ENCODE measurements at places on chromosomes 6 and 20.

GRCh38 chr20:21571841-21572690, 58.2 kb upstream of the NKX2-2 start:
- no peak for DNase-seq

DNA sequence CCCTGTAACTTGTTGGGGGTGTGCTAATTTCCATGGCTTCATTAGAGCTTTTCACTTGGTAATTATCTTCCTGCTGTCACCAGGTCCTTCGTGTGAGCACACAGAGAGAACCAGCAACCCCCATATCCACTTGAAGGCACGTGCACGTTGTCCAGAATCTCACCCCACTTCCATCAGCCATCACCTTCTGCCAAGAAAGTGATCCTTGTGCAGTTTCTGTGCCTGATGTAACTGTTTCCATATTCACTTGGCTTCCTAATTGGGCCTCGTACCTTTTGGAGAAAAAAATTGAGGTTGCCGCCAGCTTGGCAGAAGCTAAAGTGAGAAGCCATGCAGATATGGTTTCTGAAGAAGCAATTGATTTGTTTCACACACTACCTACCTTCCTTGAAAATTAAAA, 153.7 kb upstream of the TSHZ2 start:
- DNase-seq: no peak

GRCh38 chr6:2793534-2794151, 28.4 kb downstream of the WRNIP1 start:
- DNase-seq: no peak

- DNase-seq: no peak
Observed at GRCh38 chr20:46362921-46363867, 43.2 kb downstream of the ELMO2 start.

- no peak for DNase-seq
Observed at GRCh38 chr6:155894758-155895157, 439.1 kb upstream of the NOX3 start.

DNA sequence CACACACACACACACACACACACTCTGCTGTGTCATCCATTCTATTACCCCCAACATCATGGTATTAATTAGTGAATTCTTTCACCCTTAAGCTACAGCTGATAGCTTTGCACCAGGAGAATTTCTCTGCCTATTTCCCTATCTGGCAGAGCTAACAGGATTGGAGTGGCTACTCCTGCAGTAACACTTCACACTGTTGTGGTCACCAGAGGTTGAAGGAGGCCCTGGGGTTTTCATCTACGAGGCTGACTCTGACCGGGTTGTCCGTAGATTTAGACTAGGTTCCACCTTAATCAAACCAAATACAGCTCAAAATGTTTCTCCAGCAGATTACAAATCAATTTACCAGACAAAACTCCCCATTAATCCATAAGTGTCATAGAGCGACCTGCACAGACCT, 69.2 kb upstream of the RIPOR2 start:
- no peak for DNase-seq

DNA sequence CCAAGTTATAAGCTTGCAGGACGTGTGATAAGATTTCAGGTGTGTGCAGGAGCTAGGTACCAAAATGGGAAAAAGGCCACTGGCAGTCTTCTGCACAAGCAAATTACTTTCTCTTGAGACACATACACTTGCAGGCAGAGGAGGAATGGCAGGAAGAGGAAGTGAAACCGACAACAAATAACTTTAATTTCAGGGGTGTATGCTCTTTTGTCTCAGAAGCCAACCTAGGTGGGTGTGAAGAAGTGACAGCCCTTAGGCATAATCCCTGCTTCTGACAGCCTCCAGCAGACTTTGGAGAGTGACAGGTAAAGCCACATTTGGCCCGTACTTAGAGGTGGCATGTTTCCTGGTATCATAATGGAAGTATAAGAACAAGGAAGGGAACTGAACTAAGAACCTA, 118.8 kb upstream of the TRAF3IP2 start:
- DNase-seq: peak; percentile 34

- no peak for DNase-seq
Observed at GRCh38 chr6:106100755-106101154, 14.6 kb downstream of the PRDM1 start.

GRCh38 chr6:102488729-102489128, 1095.2 kb downstream of the GRIK2 start:
- no peak for DNase-seq

DNA sequence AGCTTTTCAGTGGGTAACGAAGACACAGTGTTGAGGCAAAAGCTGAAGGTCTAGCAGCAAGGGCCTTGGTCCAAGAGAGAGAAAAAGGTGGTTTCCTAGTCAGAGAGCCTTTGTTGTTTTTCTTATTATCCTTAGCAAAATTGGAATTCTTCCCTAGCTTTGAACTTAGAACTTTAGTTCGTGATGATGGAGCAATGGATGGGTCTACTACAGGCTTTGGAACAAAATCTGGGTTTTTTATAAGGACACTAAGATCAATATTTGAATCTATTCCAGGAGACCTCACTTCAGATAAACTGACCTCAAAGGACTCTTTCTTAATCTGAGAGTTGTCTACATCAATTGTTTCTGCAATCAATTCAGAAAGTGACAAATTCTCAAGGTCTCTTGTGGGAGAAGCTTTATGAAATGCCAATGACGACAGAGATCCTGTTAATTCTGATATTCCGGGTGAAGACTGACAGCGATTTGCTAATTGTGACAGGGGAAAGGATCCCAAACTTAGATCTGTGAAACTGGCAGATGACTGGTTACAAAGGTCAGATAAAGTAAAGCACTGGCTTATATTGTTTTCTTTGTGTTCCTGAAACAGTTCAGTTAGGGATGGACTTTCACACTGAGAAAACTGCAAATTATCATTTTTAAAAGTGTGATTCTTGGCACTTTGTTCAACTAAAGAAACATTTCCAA, 17.7 kb downstream of the HBS1L start:
- no peak for DNase-seq

Data from GM12891 (cell line).